ENCODE measurements at places on chromosomes 2 and 18.

- DNase-seq, result no peak
These were observed 3.0 kb downstream of the SPATS2L start for GRCh38 chr2:200309296-200310049.

DNA sequence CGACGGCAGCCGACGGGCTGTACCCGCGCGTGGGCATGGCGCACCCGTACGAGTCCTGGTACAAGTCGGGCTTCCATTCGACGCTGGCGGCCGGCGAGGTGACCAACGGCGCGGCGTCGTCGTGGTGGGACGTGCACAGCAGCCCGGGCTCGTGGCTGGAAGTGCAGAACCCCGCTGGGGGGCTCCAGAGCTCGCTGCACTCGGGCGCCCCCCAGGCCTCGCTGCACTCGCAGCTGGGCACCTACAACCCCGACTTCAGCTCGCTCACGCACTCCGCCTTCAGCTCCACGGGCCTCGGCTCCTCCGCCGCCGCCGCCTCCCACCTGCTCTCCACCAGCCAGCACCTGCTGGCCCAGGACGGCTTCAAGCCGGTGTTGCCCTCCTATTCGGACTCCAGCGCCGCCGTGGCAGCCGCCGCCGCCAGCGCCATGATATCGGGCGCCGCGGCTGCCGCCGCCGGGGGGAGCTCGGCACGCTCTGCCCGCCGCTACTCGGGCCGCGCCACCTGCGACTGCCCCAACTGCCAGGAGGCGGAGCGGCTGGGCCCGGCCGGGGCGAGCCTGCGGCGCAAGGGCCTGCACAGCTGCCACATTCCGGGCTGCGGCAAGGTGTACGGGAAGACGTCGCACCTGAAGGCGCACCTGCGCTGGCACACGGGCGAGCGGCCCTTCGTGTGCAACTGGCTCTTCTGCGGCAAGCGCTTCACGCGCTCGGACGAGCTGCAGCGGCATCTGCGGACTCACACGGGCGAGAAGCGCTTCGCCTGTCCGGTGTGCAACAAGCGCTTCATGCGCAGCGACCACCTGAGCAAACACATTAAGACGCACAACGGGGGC, 2.0 kb downstream of the SP9 start:
- DNase-seq, result no peak

GRCh38 chr2:32949260-32949659, 2.5 kb downstream of the LTBP1 start:
- DNase-seq, result no peak

- no peak for DNase-seq
These were observed 48.9 kb upstream of the EMILIN2 start for GRCh38 chr18:2797951-2798350.

GRCh38 chr2:12155303-12156051, 409.0 kb downstream of the LPIN1 start:
- DNase-seq, result no peak

DNA sequence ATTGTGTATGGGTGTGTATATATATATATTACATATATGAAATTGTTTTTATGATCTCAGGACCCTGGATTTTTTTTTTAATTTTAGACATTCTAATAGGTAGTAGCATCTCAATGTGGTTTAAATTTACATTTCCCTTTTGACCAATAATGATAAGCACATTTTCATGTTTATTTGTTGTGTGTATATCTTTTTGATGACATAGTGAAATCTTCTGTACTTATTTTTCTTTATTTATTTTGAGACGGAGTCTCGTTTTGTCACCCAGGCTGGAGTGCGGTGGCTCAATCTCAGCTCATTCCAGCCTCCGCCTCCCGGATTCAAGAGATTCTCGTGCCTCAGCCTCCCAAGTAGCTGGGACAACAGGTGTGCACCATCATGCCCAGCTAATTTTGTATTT, 35.1 kb upstream of the CYBRD1 start:
- no peak for DNase-seq

- DNase-seq, result no peak
These were observed 1.6 kb upstream of the PDE1A start for GRCh38 chr2:182428476-182428875.

Measured in KG1 (cell line).